OCI-M1 (cell line): ENCODE measurements at places on chromosomes 11 and 22.

DNA sequence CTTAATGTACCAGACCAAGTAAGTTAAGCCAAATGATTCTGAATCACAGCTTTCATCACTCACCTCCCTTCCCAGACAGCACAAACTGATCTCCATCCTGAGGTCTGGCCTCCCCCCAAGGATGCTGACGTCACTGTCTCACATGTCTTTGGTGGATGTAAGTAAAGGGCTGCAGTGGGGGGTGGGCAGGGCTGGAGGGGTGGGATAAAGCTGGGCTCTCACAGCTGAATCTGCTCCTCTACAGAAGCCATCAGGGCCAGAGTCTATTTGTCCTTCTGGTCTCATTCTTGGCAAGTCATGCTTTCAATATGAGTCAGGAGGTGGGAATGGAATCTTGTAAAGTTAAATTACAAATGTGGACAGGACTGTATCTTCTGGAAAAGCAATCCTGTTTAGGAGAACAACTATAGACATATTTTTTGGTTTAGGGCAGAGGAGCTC, 32.7 kb downstream of the P4HA3 start:
- no peak for DNase-seq

GRCh38 chr11:250740-251299, 14.0 kb downstream of the PSMD13 start:
- DNase-seq: peak; percentile 72

- no peak for DNase-seq
These were observed 10.1 kb downstream of the MTFP1 start for GRCh38 chr22:30435674-30436126.

DNA sequence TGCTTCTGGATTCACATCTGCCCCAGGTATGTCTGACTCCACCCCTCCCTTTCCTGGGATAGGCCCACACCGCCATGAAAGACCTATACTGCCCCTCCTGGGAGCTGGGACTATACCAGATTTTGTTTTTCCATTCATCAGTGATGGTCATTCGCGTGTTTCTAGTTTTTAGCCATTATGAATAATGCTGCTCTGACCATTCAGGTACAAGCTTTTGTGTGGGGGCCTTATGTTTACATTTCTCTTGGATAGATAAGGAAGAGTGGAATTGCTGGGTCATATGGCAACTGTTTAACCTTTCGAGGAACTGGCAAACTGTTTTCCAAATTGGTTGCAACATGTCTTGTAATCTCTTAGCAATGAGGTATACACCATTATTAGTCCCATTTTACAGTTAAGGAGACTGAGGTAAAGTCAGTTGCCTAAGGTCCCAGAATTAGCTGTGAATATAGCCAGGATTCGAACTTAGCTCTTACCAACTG, 1.2 kb upstream of the TBC1D10A start:
- DNase-seq: peak; percentile 52

DNA sequence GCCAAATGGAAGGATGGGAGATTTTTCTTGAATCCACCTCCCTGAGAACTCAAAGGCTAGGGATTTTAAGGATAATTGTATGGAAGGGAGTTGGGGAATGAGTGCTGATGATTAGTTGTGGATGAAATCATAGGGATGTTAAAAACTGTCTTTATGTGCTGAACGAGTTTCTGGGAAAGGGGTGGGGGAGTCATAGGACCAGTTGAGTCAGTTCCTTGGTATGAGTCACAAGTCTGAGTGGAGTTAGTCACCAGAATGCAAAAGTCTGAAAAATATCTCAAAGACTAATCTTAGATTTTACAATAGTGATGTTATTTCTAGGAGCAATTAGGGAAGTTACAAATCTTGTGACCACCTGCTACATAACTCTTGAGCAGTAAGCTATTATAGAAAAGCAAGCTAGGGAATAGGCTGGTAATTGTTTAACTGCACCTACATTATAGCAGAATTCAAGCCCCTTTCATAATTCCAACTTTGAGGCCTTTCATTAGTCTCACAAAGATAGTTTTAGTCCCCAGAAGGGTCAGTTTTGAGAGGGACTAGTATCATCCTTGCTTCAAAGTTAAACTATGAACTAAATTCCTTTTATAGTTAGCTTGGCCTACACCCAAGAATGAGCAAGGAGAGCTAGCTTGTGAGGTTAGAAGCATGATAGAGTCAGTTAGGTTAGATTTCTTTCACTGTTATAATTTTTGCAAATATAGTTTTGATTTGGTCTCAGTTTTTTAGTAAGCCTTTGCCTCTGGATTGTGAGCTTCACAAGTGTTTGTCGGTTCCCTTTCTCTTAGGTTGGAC, 668.0 kb downstream of the ETS1 start:
- no peak for DNase-seq

- DNase-seq: no peak
These were observed 32.8 kb downstream of the C2CD3 start for GRCh38 chr11:74138021-74138420.

GRCh38 chr11:93704237-93704636, 37.1 kb downstream of the TAF1D start:
- DNase-seq: peak; percentile 24

- DNase-seq: no peak
These were observed 33.4 kb downstream of the TSG101 start for GRCh38 chr11:18493310-18493709.

- DNase-seq: peak; percentile 57
These were observed 147.2 kb downstream of the TRPC6 start for GRCh38 chr11:101436511-101437142.
